Central memory CD4-positive, alpha-beta T cell (primary cell): ENCODE measurements at places on chromosomes 16 and 17.

GRCh38 chr16:78396673-78397072 is 297.2 kb downstream of the WWOX start:
- no peak for DNase-seq

GRCh38 chr17:21164216-21164615 is 37.5 kb downstream of the DHRS7B start:
- no peak for DNase-seq

DNA sequence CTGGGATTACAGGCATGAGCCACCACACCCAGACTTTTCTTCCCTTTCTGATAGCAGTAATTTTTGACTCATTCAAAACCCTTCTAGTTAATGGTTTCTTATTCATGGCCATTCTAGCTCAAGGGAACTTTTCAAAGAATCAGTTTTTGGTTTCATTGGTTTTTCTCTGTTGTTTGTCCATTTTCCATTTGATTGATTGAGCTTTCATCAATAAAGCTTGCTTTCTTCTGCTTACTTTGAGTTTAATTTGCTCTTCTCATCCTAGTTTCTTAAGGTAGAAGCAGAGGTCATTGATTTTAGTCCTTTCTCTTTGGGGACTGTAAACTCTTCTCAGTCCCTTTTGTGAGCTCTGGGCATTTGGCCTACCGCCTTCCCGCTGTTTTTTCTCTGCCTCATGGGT is 82.0 kb upstream of the CHMP6 start:
- DNase-seq: no peak

DNA sequence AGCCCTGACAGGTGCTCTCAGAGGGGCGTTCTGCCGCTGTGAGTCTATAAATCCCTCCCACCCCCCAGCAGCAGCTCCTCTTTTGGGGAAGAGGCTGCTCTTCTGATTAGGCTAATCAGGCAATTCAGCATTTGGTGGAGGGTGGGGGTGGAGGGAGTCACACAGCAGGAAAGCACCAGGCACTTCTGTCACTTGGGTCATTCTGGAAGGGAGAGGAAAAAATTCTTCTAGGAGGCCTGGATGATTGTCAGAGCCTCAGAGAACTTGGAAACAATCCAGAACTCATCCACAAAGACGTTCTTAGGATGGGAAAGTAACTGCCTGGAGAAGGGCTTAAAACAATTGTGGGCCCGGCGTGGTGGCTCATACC is 7.3 kb upstream of the SSTR2 start:
- no peak for DNase-seq

GRCh38 chr17:37769050-37769449 is 24.2 kb upstream of the HNF1B start:
- DNase-seq: no peak

DNA sequence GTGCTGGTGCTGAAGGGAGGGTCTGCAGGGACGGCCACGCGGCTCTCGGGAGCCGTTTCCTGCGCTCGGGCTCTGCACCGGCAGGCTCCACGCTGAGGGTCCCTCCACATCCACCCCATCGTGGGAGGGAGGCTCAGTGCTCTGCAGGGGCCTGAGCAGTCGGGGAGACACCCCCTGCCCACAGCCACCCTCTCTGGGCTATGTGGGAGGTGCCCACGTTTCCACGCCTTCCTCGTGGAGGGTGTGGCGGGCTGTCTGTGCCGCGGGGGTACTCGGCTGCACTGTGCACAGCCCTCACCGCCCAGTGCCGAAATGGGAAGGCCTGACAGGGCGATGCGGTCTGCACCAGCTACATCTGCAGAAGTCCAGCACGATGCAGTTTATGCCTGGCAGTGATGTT is 25.5 kb upstream of the ZNF750 start:
- DNase-seq: no peak

DNA sequence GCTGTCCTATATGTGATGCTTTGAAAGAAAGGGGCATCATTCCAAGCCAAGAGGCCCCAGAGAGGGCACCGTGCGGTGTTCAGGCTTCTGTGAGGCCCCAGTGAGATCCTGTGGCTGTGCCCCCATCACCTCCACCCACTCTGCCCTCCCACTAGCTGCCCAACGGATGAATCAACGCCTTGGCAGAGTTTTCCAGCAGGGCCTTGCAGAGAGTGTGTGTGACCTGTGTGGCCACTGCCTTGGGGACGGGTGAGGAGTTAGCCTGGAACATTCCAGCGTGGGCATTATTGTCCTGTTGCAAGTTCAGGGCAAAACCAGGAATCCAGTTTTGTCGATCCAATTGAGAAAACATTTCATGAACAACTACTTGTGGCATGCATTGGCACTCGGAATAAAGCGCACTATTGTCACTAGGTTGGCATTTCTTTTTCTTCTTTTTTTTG is 53.7 kb downstream of the SF3B3 start:
- no peak for DNase-seq

- no peak for DNase-seq
Observed at GRCh38 chr16:2295056-2295798, 27.3 kb upstream of the RNPS1 start.

DNA sequence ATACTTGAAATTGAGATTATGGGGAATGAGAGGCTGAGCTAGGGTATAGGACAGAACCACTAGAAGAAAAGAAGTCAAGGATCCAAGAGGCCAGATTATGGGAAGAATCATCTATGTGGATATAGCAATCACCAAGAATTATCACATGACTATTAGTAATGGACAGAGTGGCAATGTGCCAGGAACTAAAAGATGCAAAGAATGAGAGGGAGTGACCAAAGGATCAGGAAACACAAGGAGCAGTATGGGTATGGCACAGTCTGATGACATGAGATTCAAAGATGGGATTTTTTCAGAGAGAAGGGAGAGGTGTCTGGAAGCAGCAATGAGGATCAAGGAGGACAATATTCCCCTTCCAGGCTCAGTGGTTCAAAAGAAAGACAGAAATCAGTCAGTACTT is 212.2 kb downstream of the AATF start:
- no peak for DNase-seq

GRCh38 chr16:13186813-13187212 is 285.4 kb downstream of the SHISA9 start:
- DNase-seq: no peak

DNA sequence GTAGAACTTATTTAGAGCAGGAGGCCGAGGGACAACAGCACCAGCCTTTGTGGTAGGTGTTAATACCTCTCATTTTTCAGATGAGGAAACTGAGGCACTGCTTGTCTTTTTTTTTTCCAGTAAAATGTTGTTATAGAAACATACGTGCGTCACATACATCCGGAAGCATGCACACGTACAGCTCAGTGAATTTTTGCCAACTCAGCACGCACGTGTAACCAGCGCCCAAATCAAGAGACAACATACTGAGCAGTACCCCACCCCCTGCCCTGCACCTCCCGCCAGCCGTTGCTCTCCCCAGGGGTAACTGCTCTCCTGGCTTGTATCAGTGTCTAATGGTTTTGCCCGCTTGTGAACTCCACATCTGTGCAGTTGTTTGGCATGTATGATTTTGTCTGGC is 92.0 kb downstream of the CMIP start:
- no peak for DNase-seq

GRCh38 chr17:74020522-74020921 is 183.0 kb upstream of the RPL38 start:
- no peak for DNase-seq

DNA sequence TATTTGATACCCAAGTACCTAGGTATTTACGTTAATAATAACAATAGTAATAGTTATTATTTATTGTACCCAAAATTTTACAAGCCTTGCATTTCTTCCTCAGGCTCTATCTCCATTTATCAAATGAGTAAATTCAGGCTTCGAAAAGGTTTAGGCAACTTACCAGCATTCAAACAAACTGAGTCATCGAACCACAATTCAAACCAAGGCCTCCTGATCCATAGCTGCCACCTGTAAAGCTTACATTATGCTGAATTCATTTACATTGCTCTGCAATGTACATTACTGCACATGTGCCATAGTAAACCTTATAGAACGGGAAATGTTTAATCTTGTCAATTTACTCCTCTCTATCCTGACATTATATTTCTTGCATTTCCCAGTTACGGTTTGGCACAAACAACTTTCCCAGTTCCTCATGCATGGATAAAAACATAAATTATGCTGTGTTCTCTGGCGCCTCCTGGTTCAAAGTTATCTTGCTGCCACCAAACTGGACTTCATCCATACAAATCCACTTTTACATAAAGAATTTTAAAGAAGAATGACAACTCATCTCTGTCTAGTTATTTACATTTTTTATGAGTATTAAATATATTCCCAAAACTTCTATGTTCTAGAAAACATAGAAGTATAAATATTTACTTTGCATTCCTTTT is 360.6 kb upstream of the SOX9 start:
- no peak for DNase-seq

GRCh38 chr16:48811478-48811877 is 201.5 kb upstream of the N4BP1 start:
- no peak for DNase-seq

DNA sequence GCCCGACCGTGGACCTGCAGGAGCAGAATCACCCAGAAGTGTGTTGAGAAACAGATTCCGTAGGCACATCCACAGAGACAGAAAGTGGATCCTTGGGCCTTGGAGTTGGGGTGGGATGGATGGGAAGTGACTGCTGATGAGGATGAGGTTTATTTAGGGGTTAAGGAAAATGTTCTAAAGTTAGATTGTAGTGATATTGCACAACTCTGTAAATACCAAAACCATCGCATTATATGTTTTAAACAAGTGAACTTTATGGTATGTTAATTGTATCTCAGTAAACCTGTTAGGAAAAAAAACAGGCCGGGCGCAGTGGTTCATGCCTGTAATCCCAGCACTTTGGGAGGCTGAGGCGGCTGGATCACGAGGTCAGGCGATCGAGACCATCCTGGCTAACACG is 3.6 kb downstream of the ENDOV start:
- no peak for DNase-seq

DNA sequence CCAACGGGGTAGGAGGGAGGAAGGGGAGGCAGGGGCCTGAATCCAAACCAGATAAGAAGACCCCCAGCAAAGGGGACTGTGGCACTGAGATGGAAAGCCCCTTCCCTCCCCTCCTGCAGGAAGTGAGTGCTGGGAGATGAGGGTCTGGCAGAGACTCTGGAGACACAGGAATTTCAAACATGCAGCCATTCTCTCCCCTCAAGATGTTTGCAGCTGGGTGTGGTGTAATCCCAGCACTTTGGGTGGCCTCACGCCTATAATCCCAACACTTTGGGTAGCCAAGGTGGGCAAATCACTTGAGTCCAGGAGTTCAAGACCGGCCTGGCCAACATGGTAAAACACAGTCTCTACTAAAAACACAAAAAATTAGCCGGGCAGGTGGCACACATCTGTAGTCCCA is 33.9 kb upstream of the FAAP100 start:
- no peak for DNase-seq

- no peak for DNase-seq
Observed at GRCh38 chr17:62819511-62820221, 11.6 kb upstream of the MARCHF10 start.

DNA sequence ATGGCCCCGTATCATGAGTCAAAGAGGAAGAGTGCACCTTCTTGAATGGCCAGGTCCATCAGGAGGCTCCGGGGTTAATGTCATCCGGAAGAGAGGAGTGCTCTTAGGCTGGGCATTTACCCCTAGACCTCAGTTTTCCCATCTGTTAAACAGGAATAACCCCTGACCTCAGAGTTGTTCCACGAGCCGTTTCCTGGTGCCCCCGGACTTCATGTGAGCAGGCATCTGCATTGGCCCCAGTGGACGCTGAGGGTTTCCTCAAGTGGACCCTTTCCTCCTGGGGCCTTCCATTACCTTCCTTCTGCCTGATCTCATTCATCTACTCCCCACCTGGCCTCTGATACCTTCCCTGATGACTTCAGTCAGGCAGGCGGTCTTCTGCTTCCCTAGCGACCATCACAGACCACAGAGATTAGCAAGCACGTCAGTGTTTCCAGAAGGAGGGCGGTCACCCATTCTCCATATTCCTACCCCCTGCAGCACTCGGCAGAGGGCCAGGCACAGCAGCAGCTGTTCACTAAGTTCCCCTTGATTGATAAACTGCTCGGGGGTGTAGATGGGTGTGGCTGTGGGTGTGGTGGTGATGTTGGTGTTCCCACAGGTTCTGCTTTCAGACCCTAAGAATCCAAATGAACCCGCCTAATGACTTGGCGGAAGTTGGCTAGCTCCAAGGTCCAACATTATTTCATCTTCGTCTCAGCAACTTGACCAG is 346.6 kb upstream of the TNRC6C start:
- DNase-seq: no peak

GRCh38 chr16:86231996-86232350 is 278.4 kb upstream of the FOXF1 start:
- no peak for DNase-seq

DNA sequence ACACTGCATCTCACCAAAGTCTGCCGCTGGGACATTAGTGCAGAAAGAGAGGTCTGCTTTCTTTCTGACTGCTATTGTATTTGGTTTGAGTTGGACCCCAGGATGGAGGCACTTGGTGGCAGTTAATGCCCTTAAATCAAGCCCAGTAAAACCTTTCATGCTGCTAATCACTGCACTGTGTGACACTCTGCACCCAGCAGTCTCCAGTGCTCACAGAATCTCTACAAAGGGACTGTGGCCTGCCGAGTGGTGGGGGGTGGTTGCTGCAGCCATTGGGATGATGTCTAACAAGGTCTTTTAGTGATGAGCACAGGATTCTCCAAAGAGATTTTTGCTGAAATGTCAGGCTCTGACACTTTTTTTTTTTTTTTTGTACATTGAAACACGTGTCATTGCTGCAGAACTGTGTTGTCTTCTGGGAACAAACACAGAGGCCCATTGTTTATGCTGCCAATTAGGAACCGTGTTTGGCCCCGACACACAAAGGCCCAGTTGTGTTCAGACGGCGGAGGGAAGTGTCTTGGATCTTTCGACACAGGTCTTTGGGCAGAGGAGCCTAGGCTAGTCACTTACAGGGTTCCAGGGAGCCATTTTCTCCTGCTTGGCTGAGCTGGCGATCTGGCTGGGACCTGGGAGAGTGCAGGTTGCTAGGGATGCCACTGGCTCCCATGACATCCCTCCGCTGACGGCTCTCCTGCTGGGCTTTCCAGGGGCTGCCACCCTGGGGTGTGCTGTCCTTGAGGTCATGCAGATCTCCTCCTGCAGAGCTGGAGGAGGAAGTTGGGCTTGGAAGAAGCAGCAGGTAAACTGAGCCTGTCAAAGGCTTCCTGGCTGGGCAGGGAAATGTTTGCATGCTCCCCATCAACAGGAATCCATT is 16.2 kb upstream of the TNRC6C start:
- no peak for DNase-seq

- DNase-seq: no peak
Observed at GRCh38 chr17:78904371-78904770, 1.4 kb upstream of the CEP295NL start.

DNA sequence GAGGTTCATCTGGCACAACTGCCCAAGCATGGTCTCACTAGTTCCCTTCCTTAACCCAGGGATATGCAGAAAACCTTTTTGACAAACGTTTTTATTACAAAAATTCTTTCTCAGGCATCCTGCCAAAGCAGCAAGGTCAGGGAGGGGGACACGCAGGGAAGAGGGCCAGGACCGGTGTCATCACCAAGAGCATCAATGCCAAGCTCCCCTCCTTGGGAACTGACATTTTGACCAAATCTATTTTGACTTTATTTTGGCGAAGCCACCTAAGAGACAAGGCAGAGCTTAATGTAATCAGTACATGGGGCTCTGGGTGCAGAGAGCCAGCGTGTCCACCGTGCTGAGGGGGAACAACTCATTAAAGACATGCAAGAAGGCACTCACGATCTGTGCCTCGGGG is 265.2 kb downstream of the CBLN1 start:
- no peak for DNase-seq

GRCh38 chr17:47717261-47717697 is 15.8 kb upstream of the TBX21 start:
- DNase-seq: no peak

GRCh38 chr16:55964923-55965475 is 89.8 kb upstream of the CES5A start:
- no peak for DNase-seq

GRCh38 chr17:78598013-78598471 is 20.8 kb upstream of the DNAH17 start:
- no peak for DNase-seq
